Fibroblast of villous mesenchyme (primary cell): ENCODE measurements at places on chromosomes 1 and 21.

DNA sequence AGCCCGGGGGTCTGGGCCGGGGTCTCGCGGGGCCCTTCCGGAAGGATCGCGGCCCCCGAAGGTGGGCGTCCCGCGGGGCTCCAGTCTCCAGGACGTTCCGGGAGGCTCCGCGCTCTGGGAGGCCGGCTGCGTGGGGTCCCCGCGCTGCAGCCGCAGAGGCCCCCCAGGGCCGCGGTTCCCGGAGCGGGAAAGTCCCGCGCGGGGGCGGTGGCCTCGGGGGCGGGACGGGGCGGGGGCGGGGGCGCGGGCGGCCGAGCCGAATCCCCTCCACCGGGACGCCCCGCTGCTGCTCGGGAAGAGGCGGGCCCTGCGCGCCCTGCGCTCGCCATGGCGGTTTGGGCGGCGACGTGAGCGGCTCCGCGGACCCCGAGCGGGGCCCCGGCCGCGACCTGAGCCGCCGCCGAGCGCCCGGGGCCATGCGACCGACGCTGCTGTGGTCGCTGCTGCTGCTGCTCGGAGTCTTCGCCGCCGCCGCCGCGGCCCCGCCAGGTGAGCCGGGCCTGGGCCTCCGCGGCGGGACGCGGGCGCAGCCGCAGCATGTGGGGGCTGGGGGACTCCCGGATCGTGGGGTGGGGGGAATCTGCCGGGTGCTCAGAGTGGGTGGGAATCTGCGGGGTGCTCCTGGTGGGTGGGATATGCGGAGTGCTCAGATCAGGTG lies at the start of gene IFNGR2:
IFNGR2 (plus strand) TSS at position 286 of the 658 bp plus-strand sequence; CDS start at position 417, 131 bp downstream.
- no peak for DNase-seq

- DNase-seq = no peak
Measured at GRCh38 chr1:19055701-19056100, 99.2 kb upstream of the IFFO2 start.

DNA sequence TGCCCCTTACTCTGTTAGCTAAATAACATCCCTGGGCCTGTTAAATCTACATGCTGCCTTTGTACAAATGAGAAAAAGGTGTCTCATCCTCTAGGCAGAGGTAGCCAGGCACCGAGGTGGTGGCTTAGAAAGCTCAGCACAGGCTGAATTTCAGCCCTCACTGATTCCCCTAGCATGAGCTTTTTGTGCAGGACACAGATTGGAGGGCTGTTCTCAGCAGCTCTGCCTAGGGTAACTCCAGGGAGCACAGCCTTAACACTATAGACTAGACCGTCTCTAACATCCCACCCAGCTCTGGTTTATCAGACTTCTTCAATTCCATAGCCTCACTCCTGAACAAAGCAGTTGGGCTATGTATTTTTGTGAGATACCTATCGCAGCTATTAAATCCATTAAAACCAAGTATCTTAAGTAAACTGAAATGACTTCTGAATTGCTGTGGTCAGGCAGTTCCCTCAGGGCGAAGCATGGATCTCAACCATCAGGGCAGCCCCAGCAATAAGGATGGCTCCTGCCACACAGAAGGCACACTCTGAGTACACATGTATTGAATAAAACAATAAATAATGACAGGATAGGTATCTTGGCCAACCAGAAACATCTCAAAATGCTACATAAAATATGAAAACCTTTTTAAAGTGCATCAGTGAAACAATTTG lies 14.8 kb downstream of the S100A6 start:
- DNase-seq = no peak

DNA sequence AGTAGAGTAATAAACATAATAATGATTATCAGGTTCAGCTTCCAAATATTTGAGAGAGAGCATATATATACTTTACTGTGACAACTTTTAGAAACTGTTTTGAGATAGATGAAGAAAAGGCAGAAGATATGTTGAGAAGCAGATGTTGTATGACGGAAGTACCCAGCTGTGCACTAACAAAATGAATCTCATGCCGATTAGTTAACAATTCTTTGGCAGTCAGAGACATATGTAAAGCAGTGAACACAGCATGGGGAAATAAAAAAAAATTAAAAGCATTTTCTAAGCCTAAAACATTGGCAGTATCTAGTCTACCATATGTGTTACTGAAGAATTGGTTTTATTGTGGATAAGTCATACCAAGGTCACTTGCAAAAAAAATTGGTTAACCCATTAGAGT lies 51.8 kb downstream of the MAGI3 start:
- DNase-seq = no peak
